GM12878 (cell line): ENCODE measurements at places on chromosomes 3 and 15. TPM values are rescaled to one million over a fixed set of nuclear protein-coding genes. Genes with fewer than 3 reads are reported as not detected.
A peak's percentile ranks its signal among the peaks of the same experiment; 100 is the strongest.

Gene CLDN18
- 0.26 and 0.32 TPM in 2 replicates for total RNA-seq

Gene GOLGA8K
- total RNA-seq = not detected in 2 replicates

Gene OXSM
- 12.3 and 12.9 TPM in 2 replicates for total RNA-seq

Gene ALDH1A2
- 0.53 and 0.92 TPM in 2 replicates for total RNA-seq

Gene TMC3
- total RNA-seq = not detected in 2 replicates

Gene LRRK1
- total RNA-seq = 51.5 and 58.3 TPM in 2 replicates

Gene ALG1L2
- not detected in 2 replicates for total RNA-seq

Gene ALDH1L1
- 0.46 and 1.0 TPM in 2 replicates for total RNA-seq

Gene EFHB
- 0.37 TPM in 1 of 2 replicates, not detected in the other for total RNA-seq

- H3K4me1 ChIP-seq = no peaks in the 10 kb centered on the region
- H3K4me3 ChIP-seq = no peak overlapping the region
- H3K27ac ChIP-seq = no peak overlapping the region
- DNase-seq = no peak
Observed at GRCh38 chr3:29141918-29142275, 139.0 kb upstream of the RBMS3 start.

DNA sequence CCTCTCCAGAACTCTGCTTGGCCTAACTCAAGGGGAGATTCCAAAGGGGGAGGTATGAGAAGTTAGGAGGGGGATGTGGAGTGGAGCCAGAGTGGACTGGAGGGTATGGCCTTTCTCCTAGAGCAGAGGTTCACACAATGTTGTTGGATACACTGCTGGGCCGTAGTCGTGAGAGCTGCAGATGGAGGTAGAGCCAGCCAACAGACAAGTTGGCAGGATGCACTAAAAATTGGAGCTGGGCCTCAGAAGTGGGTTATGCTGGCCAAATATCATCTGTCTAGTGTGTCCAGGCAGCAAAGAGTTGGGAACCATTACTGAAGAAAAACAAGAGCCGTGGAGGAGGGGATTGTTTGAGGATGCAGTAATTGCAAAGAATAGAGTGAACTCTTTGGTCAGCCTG, 27.7 kb upstream of the LRRFIP2 start:
- no peaks in the 10 kb centered on the region for H3K4me1 ChIP-seq
- H3K36me3 ChIP-seq = no peaks in the 10 kb centered on the region
- DNase-seq = no peak
- no peak overlapping the region for H3K27ac ChIP-seq

DNA sequence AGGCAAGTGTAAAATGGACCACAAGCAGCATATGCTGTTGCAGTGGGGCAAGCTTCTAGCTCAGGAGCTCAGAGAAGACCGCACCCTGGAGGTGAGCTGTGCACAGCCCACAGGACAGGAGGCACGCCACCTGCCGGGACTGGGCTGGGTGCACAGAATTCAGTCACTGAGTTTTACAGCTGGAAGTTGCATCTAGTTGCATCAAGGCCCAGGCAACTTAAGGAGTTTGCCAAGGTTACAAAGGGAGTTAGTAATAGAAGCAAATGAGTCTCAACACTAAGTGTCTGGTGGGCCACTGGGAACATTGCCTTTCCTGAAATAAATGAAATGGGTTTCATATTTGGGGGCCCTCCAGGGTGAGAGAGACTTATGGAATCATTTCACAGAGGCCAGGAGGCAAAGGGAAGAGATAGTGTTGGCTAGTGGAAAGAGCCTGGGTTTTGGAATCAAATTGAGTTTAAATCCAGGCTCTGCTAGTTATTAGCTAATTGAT, 36.0 kb upstream of the TIMP4 start:
- no peaks in the 10 kb centered on the region for H3K27me3 ChIP-seq
- H3K4me3 ChIP-seq = no peak overlapping the region
- no peak for DNase-seq
- peak overlapping the region; percentile 79 for H3K27ac ChIP-seq

DNA sequence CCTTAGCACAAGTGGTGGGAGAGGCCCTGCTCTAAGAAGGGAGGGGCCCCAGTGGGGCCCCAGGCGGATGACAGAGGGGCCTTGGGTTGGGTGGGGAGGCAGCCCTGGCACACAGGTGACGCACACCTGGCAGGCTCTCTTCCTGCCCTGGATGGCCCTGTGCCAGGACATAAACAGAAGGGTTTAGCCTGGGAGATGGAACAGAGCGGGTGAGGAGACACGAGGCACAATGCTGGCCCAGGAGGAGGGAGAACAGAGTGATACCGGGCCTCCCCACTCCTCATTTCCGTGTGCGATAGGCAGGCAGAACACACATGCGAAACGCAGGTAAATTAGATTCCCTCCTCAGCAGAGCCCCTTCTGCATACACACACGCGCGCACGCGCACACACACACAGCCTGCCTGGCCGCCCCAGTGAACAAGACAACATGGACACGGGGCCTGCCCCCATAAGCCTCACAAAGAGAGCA, 39.8 kb downstream of the IDH2 start:
- peaks cover 4% of the 10 kb centered on the region; the same call in 1 of the 2 replicates for H3K36me3 ChIP-seq
- no peak for DNase-seq

GRCh38 chr3:121752261-121752660, 2.7 kb upstream of the GOLGB1 start:
- H3K36me3 ChIP-seq = no peaks in the 10 kb centered on the region
- no peak overlapping the region for H3K4me3 ChIP-seq
- no peaks in the 10 kb centered on the region for H3K4me1 ChIP-seq
- no peak overlapping the region for H3K27ac ChIP-seq
- no peaks in the 10 kb centered on the region; the same call in 1 of the 2 replicates for H3K27me3 ChIP-seq

- H3K4me1 ChIP-seq = no peaks in the 10 kb centered on the region
- H3K4me3 ChIP-seq = no peak overlapping the region
- no peaks in the 10 kb centered on the region for H3K36me3 ChIP-seq
- no peak overlapping the region for H3K27ac ChIP-seq
- DNase-seq = no peak
Observed at GRCh38 chr15:37893309-37893708, 41.1 kb upstream of the TMCO5A start.

- no peak overlapping the region for H3K27ac ChIP-seq
- H3K4me1 ChIP-seq = no peaks in the 10 kb centered on the region
- H3K4me3 ChIP-seq = no peak overlapping the region
- no peaks in the 10 kb centered on the region for H3K36me3 ChIP-seq
- no peaks in the 10 kb centered on the region for H3K27me3 ChIP-seq
Observed at GRCh38 chr3:128392818-128393544, 73.7 kb downstream of the DNAJB8 start.

GRCh38 chr3:86814918-86815655, 175.9 kb downstream of the VGLL3 start:
- no peaks in the 10 kb centered on the region for H3K27me3 ChIP-seq
- H3K36me3 ChIP-seq = no peaks in the 10 kb centered on the region
- no peak overlapping the region for H3K27ac ChIP-seq
- H3K4me3 ChIP-seq = no peak overlapping the region
- no peak for DNase-seq
- no peaks in the 10 kb centered on the region for H3K4me1 ChIP-seq

DNA sequence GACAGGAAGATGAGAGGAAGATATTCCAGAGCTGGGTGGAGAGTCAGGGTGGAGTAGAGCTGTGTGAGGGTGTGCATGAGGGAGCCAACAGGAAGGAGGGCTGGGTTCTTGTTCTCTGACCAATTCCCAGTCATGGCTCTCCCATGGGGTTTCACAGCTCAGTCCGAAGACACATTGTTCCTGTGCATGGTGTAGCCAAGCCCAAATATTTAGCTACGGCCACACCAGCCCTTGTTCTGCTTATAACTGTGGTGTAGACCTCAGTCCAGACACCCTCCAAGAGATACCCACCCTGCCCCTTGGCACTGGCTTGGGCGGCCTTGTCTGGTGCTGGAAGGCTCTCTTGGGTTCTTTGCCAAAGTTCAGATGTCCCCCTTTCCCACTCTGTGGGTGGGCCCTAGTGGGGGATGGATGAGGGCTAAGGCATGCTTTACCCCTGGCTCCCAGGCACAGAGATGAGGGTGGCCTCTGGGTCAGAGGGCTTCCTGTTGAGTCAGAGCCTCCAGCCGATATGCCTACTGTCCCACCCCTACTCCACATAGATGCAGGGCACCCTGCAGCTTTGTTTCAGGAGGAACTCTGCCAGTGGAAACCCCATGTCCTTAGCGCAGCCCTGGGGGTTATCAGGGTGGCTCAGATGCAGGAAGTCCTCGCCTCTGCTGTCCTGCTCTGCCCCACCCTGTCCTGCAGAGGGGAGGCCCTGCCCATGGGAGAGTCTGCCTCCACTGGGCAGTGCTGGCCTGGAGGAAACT, 271.2 kb upstream of the CTDSPL start:
- no peak overlapping the region for H3K27ac ChIP-seq
- no peak overlapping the region for H3K4me3 ChIP-seq
- DNase-seq = no peak
- no peaks in the 10 kb centered on the region for H3K36me3 ChIP-seq
- no peaks in the 10 kb centered on the region for H3K4me1 ChIP-seq
- H3K27me3 ChIP-seq = no peaks in the 10 kb centered on the region

GRCh38 chr15:98051734-98052133, 91.2 kb downstream of the ARRDC4 start:
- H3K27me3 ChIP-seq = no peaks in the 10 kb centered on the region
- no peaks in the 10 kb centered on the region for H3K4me1 ChIP-seq
- H3K4me3 ChIP-seq = no peak overlapping the region

- H3K27ac ChIP-seq = no peak overlapping the region; the same call in 1 of the 2 replicates
- H3K4me1 ChIP-seq = peaks cover 9% of the 10 kb centered on the region; the same call in 1 of the 2 replicates
- no peaks in the 10 kb centered on the region for H3K36me3 ChIP-seq
- no peak for DNase-seq
- no peak overlapping the region for H3K4me3 ChIP-seq
Observed at GRCh38 chr15:40593165-40593564, 884 bp upstream of the KNL1 start.

GRCh38 chr15:45586601-45587094, 531 bp upstream of the BLOC1S6 start:
- peak overlapping the region; percentile 85 for H3K27ac ChIP-seq
- DNase-seq = no peak
- no peaks in the 10 kb centered on the region for H3K27me3 ChIP-seq
- peak overlapping the region; percentile 97 for H3K4me3 ChIP-seq

- no peak for DNase-seq
- peak overlapping the region; percentile 41; the same call in 1 of the 2 replicates for H3K27ac ChIP-seq
- H3K4me1 ChIP-seq = peaks cover 14% of the 10 kb centered on the region
- peaks cover 10% of the 10 kb centered on the region for H3K36me3 ChIP-seq
- no peak overlapping the region for H3K4me3 ChIP-seq
- no peaks in the 10 kb centered on the region for H3K27me3 ChIP-seq
Observed at GRCh38 chr3:171165983-171166382, 139.5 kb upstream of the SLC2A2 start.

GRCh38 chr3:27659279-27660021, 62.7 kb downstream of the EOMES start:
- no peaks in the 10 kb centered on the region for H3K4me1 ChIP-seq
- no peak for DNase-seq
- no peaks in the 10 kb centered on the region for H3K27me3 ChIP-seq
- H3K4me3 ChIP-seq = no peak overlapping the region
- H3K36me3 ChIP-seq = no peaks in the 10 kb centered on the region
- H3K27ac ChIP-seq = no peak overlapping the region

DNA sequence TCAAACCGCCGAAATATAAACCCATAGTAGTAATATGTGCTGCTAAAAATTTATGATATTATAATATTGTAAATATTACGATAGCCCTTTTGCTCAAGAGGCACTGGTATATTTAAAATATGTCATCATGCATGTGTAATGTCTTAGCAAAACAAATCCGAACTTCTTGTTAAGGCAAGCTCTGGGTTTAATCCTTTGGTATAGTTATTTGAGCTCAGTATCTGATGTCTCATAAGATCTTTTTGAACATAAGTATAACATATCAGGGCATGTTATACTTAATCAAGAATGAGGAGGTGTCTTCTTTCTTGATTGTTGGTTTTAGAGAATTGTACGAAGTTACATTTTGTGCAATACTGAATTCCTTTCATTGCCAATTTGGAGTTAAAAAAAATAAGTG, 154.1 kb upstream of the CBLB start:
- H3K4me1 ChIP-seq = no peaks in the 10 kb centered on the region
- no peak for DNase-seq
- H3K36me3 ChIP-seq = no peaks in the 10 kb centered on the region
- H3K27me3 ChIP-seq = no peaks in the 10 kb centered on the region

- no peaks in the 10 kb centered on the region for H3K36me3 ChIP-seq
- no peak for DNase-seq
- H3K4me3 ChIP-seq = no peak overlapping the region
- no peaks in the 10 kb centered on the region for H3K27me3 ChIP-seq
Observed at GRCh38 chr3:81029861-81030260, 731.6 kb downstream of the GBE1 start.

GRCh38 chr3:129070086-129070885, 9.7 kb downstream of the GP9 start:
- no peaks in the 10 kb centered on the region for H3K4me1 ChIP-seq
- H3K27me3 ChIP-seq = no peaks in the 10 kb centered on the region; the same call in 1 of the 2 replicates
- no peak overlapping the region for H3K27ac ChIP-seq
- no peak overlapping the region for H3K4me3 ChIP-seq

DNA sequence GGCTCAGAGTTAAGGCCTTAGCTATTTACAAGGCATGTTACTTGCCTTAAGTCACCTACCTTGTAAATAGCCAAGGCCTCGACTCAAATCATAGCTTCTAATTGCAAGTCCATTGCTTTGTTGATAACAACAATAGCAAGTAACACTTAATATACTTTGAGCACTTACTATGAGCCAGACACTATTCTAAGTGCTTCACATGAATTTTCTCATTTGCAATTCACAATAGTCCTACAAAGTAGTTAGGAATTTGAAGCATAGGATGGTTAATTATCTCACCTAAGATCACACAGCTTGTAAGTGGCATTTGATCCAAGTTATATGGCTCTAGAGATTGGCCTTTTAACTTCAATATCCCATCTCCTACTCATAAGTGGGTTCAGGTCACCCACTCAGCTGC, 28.4 kb downstream of the SLC9A9 start:
- H3K36me3 ChIP-seq = no peaks in the 10 kb centered on the region
- H3K4me1 ChIP-seq = peaks cover 12% of the 10 kb centered on the region
- no peaks in the 10 kb centered on the region for H3K27me3 ChIP-seq
- H3K27ac ChIP-seq = no peak overlapping the region
- DNase-seq = no peak
- H3K4me3 ChIP-seq = no peak overlapping the region

GRCh38 chr3:44954962-44955361, 21.0 kb downstream of the ZDHHC3 start:
- peaks cover 8% of the 10 kb centered on the region for H3K4me1 ChIP-seq
- peaks cover 9% of the 10 kb centered on the region; the same call in 1 of the 2 replicates for H3K36me3 ChIP-seq
- no peaks in the 10 kb centered on the region for H3K27me3 ChIP-seq

GRCh38 chr3:58640700-58641372, 25.7 kb downstream of the FAM3D start:
- H3K27me3 ChIP-seq = no peaks in the 10 kb centered on the region
- H3K4me1 ChIP-seq = no peaks in the 10 kb centered on the region
- no peaks in the 10 kb centered on the region for H3K36me3 ChIP-seq
- no peak overlapping the region for H3K4me3 ChIP-seq

- H3K27me3 ChIP-seq = no peaks in the 10 kb centered on the region
- no peaks in the 10 kb centered on the region for H3K36me3 ChIP-seq
- no peak for DNase-seq
Observed at GRCh38 chr3:66819993-66820501, 178.1 kb upstream of the KBTBD8 start.

GRCh38 chr3:5194801-5195509, 7.4 kb downstream of the EDEM1 start:
- H3K27me3 ChIP-seq = no peaks in the 10 kb centered on the region
- H3K4me1 ChIP-seq = peaks cover 61% of the 10 kb centered on the region
- peaks cover 31% of the 10 kb centered on the region for H3K36me3 ChIP-seq
- H3K27ac ChIP-seq = peak overlapping the region; percentile 94
- peak overlapping the region; percentile 39; the same call in 1 of the 2 replicates for H3K4me3 ChIP-seq
